ENCODE measurements at places on chromosomes 12 and 14.

- DNase-seq = no peak
These were observed 88.7 kb downstream of the TRAFD1 start for GRCh38 chr12:112214064-112214463.

- DNase-seq = no peak
These were observed 78.0 kb downstream of the TTC6 start for GRCh38 chr14:37673439-37673838.

GRCh38 chr12:114328292-114328691 lies 77.7 kb downstream of the TBX5 start:
- DNase-seq = no peak

- DNase-seq = no peak
These were observed 25.5 kb upstream of the SNAPC1 start for GRCh38 chr14:61736751-61737150.

DNA sequence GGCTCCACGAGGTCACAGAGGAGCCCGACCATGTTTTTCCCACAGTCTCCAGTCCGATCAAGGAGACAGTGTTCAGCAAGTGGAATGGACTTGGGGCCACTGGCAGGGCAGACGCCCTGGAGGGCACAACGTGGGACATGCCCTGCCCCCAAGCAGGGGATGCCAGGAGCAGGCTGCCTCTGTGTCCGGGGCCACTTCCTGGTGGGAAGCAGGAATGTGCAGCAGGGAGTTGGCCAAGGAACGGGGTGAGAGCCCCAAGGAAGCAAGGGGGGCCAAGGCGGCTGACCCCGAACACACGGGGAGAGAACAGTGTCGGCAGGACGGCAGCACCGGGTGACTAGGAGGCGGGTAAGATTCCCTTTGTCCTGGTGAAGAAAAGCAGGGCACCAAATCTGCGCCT lies 92.6 kb downstream of the CHGA start:
- no peak for DNase-seq

- DNase-seq = no peak
These were observed 538.8 kb upstream of the STXBP6 start for GRCh38 chr14:25588751-25589150.

GRCh38 chr14:77485256-77485655 lies 13.4 kb downstream of the ISM2 start:
- no peak for DNase-seq

All from NCI-H748 treated with DMSO at 0.1 percent for 48 hours (cell line).